ENCODE measurements at places on chromosomes 6 and 20. TPM values are rescaled to one million over a fixed set of nuclear protein-coding genes. Genes with fewer than 3 reads are reported as not detected.

Gene COL19A1
- 0.96 TPM for total RNA-seq

Gene ELOVL4
- 9.0 TPM for total RNA-seq

Gene LTB
- total RNA-seq, result not detected

Gene PLN
- total RNA-seq, result not detected

Data from epithelial cell of alveolus of lung (primary cell).